Stimulated activated CD8-positive, alpha-beta memory T cell treated with anti-CD3 and anti-CD28 coated beads, Interleukin-4, amount 100 ng/mL, for 4 hours (primary cell): ENCODE measurements at places on chromosomes 4 and X.

DNA sequence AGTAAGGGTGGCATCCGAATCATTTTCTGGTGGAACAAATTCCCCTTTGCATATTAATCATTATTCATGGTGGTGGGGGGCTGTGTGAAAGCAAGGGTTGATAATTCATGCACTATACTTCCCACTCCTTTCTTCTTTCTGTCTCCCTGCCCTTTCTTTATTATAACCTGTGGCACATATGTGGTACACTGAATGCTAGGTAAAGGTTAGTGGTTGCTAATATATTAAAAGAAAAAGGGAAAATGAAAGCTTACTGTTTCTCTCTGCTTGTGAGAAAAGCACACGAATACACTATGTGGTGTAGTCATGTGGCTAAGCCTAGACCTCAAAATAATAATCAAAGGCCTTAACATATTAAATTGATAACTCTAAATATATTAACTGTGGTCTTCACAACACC, 178.4 kb upstream of the RPS6KA3 start:
- DNase-seq = no peak

- no peak for DNase-seq
Measured at GRCh38 chr4:12126474-12126873, 697.8 kb upstream of the HS3ST1 start.

- DNase-seq = peak; percentile 92
Measured at GRCh38 chr4:40309250-40309774, 25.8 kb upstream of the CHRNA9 start.

GRCh38 chr4:170868170-170868569, 778.4 kb upstream of the AADAT start:
- no peak for DNase-seq

- DNase-seq = no peak
Measured at GRCh38 chr4:111630705-111631104, 514.5 kb upstream of the FAM241A start.

GRCh38 chr4:166662266-166662843, 571.9 kb downstream of the SPOCK3 start:
- no peak for DNase-seq
